ENCODE measurements at places on chromosomes 16 and 17.

DNA sequence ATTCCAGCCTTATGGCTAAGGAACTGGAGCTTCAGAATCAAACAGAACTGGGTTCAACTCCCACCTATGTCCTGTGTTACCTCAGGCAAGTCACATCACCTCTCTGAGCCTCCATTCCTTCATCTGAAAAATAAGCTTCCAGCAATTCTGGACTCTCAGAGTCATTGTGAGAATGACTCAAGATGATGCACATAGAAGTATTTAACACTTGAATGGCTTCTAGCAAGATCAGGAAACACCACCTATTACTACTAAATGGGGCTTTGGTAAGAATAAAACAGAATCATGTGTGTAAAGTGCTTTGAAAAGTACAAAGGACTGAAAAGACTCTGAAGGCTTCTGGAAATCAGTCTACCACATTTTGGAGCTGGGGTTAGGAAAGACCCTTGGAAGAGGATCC is 30.8 kb upstream of the CALB2 start:
- no peak for DNase-seq

DNA sequence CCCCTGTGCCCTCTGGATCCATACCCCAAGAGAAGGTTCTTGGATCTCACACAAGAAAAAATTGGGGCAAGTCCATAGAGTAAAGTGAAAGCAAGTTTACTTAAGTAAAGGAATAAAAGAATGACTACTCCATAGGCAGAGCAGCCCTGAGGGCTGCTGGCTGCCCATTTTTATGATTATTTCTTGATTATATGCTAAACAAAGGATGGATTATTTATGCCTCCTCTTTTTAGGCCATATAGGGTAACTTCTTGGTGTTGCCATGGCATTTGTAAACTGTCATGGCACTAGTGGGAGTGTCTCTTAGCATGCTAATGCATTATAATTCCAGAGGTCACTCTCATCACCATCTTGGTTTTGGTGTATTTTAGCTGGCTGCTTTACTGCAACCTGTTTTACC is 70.8 kb downstream of the NLK start:
- no peak for DNase-seq

DNA sequence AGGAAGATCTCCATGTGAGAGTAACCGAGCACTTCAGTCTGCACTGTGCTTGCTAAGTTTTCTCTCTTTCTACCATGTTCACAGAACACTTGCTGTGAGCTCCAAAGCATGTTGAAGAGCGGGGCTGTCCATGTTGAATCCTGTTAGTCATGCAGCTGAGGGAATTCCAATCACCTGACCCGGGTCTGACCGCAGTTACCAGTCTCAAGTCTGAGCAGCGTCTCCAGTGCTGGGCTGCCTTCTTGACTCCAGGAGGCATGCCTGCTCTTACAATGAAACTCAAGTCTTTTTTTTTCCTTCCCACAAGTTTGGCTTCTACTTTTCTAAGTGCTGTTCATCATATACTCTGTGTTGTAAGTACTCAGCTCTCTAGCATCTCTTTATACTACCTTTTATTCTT is 44.3 kb downstream of the HOXB1 start:
- DNase-seq: no peak

DNA sequence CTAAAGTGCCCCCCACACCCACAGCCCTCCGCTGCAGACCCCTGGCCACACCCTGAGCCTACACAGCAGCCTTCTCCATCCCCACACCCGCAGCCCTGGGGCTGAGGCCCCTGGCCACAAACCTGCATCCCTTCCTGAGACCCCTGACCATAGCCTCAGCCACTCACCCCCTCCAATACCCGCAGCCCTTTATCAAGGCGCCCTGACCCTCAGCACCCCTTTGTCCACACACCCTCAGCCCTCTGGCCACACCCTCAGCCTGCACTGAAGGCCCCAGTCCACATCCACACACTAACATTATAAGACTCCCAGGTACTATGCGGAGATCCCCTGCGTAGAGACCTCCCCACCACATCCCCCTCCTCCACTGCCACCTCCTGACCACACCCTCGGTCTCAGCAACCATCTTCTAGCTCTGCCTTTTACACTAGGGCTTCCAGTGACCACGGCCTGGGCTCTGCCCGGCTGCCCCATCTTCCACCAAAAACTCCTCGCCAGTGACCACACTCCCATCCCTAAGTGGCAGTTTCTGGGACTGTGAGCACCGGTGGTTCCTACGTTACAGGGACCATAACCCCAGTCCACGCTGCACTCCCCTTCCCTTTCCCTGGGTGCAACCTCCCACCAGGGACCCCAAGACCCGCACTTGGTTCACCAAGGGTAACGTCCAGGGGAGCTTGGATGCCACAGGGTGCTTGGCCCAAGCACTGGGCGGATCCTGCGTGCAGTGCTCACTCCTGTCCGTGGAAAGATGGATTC is 818 bp downstream of the TPPP3 start:
- DNase-seq: no peak

DNA sequence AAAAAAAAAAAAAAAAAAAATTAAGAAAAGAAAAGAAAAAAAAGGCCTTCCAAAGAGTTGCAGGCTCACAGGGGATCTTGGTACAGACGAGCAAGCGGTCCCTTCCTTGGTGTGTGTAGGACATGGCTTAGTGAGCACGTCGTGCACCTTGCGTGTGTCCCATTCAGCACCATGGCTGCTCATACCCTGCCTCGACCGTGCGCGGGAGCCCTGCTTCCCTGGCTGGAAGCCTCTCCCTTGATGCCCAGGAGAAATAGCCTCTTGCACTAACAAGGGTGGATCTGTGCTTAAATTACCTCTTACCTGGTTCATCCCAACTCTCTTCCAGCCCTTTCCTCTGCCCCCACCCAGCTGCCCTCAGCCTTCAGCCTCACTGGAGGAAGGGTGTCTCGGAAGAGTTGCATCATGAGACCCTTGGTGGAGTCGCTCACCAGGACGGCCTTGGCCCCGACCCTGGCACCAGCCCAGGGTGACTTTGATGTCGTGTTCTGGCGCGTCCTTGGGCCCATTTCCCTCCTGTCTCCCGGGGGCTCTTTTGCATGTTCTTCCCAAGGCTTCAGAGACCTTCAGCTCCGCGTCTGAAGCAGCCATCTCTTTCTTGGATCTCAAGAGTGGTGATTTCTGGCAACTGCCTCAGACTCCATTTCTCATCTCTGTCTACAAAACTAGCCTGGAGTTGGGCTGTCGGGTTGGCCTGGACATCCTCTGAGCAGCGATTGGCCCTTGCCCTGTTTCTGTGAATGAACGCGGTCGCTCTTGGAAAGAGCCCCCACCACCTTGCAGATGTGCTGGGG is 127.2 kb downstream of the CMIP start:
- DNase-seq: no peak

- no peak for DNase-seq
Measured at GRCh38 chr16:73023752-73024570, 24.0 kb downstream of the ZFHX3 start.

- DNase-seq: no peak
Measured at GRCh38 chr16:76287466-76287865, 10.3 kb downstream of the CNTNAP4 start.

- no peak for DNase-seq
Measured at GRCh38 chr17:33519692-33520091, 226.6 kb upstream of the ASIC2 start.

- no peak for DNase-seq
Measured at GRCh38 chr16:12548270-12548983, 255.3 kb downstream of the CPPED1 start.

GRCh38 chr16:87949071-87949744 is 2.0 kb upstream of the BANP start:
- DNase-seq: no peak

DNA sequence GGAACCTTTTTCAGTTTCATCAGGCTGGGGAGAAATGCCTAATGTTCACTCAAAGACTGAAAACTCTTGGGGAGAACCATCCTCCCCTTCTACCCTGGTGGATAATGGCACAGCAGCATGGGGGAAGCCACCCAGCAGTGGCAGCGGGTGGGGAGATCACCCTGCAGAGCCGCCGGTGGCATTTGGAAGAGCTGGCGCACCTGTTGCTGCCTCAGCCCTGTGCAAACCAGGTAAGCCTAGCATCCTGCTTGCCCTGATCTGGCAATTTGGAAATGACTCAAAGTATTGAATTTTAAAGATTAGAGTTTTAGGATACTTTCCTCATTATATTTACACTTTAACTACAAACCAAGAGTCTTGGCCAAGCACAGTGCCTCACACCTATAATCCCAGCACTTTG is 63.8 kb downstream of the TMC6 start:
- DNase-seq: no peak

- no peak for DNase-seq
Measured at GRCh38 chr17:79745641-79746105, 14.9 kb downstream of the ENPP7 start.

- DNase-seq: no peak
Measured at GRCh38 chr17:9271989-9272388, 250.7 kb downstream of the NTN1 start.

- no peak for DNase-seq
Measured at GRCh38 chr16:81994485-81994884, 16.8 kb downstream of the SDR42E1 start.

DNA sequence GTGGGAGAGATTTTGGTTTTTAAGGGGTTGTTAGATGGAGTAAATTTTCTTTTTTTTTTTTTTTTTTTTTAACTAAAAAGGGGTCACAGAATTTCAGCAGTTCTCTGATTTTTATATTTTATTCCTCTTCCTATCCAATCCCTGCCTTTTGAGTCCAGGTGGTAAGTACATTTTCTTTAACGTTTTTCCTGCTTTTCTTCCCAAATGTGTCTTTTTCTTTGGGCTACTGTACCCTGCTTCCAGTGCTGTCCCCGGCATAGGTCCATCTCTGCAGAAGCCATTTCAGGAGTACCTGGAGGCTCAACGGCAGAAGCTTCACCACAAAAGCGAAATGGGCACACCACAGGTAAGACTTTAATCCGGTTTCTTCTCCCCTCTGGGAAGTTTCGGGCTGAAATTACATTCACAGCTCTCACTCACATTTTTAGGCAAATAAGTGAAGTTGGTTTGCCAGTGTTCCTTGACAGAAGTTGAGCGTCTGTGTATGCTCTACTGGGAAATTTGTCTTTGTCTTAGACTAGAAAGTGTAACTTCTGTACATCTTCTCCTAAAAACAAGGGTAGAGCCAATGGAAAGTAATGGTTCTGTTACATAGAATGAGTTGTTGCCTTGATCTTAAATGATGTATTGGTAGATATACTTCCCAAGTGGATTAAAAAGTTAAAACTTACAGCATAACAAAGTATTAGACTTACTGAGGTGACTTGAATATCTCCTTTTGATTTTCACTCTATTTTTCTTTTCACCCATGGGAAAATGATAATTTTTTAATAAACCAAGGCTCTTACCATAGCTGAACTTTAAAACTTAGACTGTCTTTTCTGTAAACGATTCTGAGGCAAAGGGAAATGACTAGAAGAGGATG is 54.5 kb downstream of the TUBD1 start:
- no peak for DNase-seq

- DNase-seq: no peak
Measured at GRCh38 chr17:76732734-76733617, 4.2 kb downstream of the SRSF2 start.

DNA sequence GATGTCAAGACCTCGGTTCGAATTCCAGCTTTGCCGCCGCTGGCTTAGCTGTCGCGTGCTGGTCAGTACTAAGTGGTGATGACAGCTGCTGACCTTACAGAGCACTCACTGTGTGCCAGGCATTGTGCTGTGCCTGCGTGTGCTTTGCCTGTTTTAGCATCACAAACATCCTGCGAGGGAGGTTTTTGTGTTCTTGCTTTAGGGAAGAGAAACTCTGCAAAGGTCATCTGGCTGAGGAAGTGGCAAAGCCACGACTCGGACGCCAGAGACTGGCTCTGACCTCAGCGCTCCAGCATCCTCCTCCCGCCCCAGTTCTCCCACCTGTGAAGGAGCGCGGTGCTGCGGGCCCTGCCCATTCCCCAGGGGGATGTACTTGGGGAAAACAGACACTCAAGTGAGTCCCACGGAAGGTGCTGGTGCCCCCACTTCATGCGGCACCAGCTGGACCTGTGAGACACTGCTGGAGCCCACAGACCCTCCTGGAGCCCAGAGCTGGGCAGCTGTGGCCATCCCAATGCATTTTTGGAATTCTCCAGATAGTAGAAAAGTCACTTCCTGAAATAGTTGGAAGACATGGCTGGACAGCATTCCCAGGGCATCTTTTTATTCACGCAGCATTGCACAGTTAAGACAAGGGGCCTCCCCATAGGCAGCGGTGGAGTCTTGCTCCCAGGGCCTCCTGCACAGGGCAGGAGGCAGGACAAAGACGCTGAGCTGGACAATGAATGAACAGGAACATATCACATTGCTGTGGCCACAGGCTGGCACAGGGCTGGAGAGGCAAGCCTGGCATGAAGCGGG is 20.0 kb upstream of the HERPUD1 start:
- no peak for DNase-seq

DNA sequence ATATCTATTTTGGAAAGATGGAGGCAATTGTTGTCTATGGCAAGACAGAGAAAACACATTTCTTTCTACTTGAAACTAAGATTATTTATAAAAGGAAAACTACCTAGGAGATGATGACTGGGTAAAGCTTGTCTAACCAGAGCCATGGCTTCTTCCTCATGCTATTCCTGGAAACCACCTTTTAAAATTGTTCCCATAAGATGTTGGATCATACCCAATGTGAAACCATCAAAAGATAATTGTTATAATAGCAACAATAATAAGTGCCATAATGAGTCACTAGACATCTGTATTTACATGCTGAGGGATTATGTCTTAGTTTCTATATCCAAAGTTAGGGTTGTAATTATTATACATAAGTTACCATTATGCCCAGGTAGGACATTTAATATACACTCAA is 428.4 kb downstream of the KCNJ2 start:
- no peak for DNase-seq

DNA sequence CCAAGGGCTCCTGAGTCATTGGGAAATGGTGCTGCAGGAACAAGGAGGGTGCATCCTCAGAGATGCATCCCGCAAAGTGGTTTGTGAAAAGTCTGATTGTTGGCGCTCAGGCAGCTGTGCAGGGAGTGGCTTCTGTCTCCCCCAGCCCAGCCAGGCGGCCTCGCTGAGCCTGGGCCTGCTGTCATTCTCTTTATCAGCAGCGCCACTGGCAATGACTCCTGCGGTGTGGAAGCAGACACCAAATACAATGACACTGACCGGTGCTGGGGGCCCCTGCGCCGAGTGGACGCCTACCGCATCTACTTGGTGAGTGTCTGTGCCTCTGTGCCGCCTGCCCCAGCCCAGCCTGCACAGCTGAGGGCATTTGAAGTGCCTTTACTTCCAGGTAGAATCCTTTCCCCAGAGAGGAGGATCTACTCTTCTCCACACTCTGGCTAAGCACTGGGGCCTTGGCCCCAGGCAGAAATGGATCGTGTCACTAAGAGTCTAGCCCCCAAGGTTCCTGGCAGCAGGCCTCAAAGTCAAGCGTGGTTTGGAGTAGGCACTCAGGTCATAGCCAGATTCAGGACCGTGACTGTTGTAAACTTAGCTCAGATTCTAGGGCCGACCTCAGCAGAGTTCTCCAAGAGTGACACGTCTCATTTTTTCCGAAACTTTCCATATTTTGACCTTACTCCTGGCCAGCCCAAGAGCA is 19.3 kb upstream of the NAT9 start:
- DNase-seq: no peak

- DNase-seq: no peak
Measured at GRCh38 chr17:59727817-59728533, 20.5 kb downstream of the VMP1 start.
